H9 (cell line): ENCODE measurements at places on chromosomes 11 and 22. TPM values are rescaled to one million over a fixed set of nuclear protein-coding genes. Genes with fewer than 3 reads are reported as not detected.

DNA sequence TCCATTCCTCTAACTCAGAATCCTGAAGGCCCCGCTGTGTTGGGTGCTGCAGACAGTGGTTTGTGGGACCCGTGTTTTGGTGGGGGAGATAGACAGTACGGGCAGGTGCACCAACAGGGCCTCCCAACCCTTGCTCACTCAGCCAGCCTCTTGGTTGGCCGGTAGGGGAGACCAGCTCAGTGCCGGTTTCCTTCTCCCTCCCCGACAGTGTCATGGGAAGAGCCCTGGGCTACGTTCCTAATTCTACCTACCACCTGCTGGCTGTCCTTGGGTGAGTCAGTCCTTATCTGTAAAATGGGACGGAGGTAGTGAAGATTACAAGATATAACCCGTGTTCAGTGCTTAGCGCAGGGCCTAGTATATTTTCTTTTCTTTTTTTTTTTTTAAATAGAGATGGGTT, 5.9 kb downstream of the TMEM134 start:
- DNase-seq = no peak

GRCh38 chr11:82939456-82939855, 37.9 kb downstream of the DDIAS start:
- no peak for DNase-seq

- no peak for DNase-seq
These were observed 86.5 kb upstream of the HTATIP2 start for GRCh38 chr11:20277014-20277413.

DNA sequence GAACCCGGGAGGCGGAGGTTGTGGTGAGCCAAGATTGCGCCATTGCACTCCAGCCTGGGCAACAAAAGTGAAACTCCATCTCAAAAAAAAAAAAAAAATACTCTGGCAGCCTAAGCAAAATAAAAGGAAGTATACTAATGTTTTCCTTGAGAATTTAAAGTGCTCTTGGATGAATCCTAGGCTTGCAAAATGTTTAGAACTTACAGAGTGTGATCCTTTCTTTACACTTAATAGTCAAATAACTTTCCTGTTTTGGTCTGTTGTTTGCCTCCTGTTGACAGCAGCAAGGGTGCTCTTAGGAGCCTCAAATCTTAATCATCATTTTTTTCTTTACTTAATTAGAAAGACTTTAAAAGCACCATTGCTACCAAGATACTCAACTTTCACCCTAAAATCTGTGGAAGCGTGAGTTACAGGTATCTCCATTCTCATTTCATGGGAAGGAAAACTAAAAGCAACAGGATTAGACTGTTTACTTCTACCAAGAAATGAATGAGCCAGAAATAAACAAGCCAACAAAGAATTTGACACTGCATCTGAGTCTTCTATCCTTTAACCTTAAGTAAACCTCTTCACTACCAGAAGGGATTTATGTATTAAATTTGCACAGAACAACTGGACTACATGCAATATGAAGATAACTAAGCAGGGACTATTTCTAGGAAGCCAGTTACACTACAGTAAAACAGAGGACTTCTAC, 38.7 kb upstream of the CRTAM start:
- no peak for DNase-seq

DNA sequence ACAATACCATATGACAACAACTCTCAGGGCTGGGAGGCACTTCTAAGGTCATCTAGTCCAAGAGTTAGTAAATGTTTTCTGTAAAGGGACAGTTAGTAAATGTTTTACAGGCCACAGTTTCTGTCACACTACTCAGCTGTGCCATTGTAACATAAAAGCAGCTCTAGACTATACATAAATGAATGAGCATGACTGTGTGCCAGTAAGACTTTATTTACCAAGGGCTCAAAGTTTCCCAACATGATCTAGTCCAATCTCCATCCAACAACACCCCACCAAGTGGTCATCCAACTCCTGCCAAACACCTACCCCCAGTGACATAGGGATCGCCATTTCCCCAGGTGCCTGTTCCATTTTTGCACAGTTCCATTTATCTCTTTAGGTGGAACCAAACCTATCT, 12.1 kb downstream of the SERGEF start:
- no peak for DNase-seq

- no peak for DNase-seq
These were observed 52.1 kb upstream of the ANO1 start for GRCh38 chr11:70026012-70026411.

- no peak for DNase-seq
These were observed 7.0 kb downstream of the SEPTIN3 start for GRCh38 chr22:41976070-41976901.

DNA sequence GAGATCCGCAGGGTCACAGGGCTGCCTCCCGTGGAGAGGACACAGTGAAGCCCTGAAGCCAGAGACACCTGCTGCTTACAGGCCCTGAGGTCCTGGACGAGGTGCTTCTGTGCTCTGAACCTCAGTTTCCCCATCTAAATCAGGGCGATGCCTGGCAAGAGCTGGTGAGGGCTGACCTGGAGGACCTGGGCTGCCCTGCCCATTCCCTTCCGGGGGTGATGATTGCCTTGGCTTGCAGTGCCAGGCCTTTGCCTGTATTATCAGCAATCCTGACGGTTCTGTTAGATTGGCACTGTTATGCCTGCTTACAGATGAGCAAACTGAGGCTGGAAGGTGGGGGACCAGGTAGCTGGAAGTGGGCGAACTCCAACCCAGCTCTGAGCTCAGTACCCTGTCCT, 7.8 kb upstream of the GTSE1 start:
- DNase-seq = no peak

DNA sequence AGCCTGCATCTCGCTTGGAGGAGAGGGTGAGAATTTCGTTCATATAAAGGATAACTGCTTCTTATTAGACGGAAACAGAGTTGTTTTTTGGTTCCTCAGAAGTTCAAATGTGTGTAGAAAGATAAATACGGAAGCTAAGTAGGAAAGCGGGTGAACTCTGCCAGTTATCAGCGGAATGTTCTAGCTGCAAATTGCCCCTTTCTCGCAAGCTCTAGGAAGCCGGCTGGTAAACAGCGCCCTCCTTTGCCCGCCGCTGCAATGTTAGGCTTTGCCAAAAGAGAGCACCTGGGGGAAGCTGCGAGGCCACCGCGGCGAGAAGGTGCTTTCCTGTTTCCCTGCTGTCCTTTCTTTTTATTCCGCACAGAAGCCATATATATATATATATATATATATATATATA, 67.0 kb downstream of the IGLL5 start:
- DNase-seq = peak; percentile 70

GRCh38 chr11:35404388-35404775, 15.0 kb downstream of the SLC1A2 start:
- DNase-seq = peak; percentile 79

DNA sequence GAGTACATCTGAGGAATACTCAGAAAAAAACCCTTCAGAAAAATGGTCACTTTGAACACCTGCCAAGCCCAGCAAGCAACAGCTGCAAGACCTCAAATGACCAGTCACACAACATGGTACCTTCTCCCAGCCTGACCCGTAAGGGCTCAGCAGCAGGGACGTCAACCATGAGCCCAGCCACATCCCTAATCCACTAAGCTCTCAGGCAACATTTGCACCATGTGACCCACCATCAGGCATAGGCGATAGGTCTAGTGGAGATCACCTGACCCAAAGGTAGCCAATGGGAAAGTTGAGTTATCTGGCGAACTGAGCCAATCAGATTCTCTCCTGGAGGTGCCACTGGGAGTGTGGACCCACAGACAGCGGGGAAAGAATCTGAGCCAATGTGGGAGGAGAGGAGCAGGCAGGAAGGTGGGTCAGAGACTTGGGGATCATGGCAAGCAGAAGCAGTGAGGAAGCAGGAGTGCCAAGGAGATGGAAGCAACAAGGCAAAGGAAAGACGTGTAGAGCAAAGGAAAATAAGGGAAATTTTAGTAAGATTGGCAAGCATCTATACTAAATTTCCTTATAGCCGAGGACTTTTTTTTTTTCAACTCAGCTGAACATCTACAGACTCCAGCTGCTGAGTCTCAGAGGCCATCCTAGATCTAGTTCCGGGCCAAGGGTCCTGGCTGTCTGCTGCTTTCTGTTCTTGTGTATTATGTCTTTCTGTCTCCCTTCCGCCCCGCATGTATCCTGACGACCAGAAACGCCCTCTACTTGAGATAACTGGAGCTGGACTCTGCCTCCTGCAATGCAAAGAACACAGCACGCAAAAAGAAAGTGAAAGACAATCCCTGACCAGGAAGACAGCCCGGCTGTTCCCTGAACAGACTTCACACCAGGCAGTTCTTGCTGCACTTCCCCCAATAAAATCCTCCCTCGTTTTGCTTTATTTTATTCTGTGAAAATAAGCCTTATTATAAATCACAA, 11.0 kb upstream of the PLAAT2 start:
- peak; percentile 31 for DNase-seq

GRCh38 chr11:1952806-1953482, 5.8 kb downstream of the MRPL23 start:
- DNase-seq = no peak

DNA sequence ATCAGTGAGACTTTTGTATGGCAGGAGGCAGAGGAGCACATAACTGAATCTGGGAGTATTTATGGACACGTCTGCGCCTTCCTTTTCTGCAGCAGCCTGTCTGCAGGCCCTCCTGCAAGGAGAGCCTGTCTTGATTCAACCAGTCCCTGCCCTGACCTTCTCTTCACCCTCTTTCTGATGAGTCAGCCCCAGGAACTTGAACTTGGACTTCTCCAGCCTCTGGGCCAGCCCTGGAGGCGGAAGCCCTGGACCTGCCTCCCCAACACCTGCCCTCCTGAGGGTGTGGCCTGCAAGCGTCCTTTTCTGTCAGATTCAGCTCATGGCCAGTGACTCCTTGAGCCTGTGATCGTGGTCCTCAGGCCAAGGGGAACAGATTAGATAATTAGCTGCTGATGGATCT, 20.0 kb downstream of the DAGLA start:
- DNase-seq = peak; percentile 72

- DNase-seq = no peak
These were observed 60.5 kb downstream of the DDI1 start for GRCh38 chr11:104096900-104097299.

DNA sequence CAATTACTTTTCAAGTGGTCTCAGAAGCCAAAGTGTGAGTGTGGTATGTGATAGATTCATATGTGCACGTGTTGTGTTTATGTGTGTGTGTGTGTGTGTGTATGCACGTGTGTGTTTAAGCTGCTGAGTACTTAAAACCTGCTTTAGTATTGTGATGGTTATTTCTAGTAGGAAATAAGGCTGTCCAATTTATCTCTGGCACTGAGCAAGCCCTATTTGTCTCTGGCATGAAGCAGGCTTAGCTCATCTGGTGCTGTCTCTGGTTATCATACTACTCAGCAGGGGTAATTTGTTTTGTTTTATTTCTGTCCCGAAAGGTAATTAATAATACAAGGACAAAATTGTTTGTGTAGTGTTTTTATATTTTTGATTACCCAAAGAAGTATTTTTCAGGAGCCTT, 333.7 kb downstream of the FAT3 start:
- DNase-seq = no peak

- no peak for DNase-seq
These were observed 13.0 kb downstream of the MAML2 start for GRCh38 chr11:96329855-96330510.

Gene PRDX5
- total RNA-seq = 225 and 228 TPM in 2 replicates

Gene TMEM126B
- total RNA-seq = 72.8 and 74.0 TPM in 2 replicates

Gene OR52E8
- total RNA-seq = not detected in 2 replicates

Gene SLC22A8
- not detected in 2 replicates for total RNA-seq

Gene ALKBH8
- total RNA-seq = 12.7 and 15.7 TPM in 2 replicates

Gene MUC2
- total RNA-seq = not detected in 2 replicates

Gene SCGB1C1
- not detected in 2 replicates for total RNA-seq
